ENCODE measurements at places on chromosomes 16 and 17.

- peak; percentile 61 for DNase-seq
Measured at GRCh38 chr16:81493755-81494433, 49.3 kb downstream of the CMIP start.

DNA sequence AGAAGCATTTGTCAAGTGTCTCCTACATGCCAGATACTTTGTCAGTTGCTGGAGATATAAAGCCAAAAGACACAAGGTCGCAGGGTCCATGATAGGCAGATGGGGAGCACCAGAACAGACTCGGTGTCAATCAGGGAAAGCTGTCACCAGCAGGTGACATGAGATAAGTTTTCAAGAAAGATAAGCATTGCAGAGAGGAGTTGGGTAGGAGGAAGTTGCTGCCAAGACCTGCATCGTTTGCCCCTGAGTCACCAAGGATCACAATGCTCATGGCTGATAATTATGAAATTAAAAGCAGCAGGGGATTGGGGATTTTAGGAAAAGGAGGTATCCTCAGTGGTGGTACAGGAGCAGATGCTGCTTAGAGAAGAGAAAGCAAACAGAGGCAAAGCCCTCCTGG is 551.1 kb upstream of the CDH11 start:
- no peak for DNase-seq

- no peak for DNase-seq
Measured at GRCh38 chr16:75121949-75122568, 5.5 kb upstream of the LDHD start.

DNA sequence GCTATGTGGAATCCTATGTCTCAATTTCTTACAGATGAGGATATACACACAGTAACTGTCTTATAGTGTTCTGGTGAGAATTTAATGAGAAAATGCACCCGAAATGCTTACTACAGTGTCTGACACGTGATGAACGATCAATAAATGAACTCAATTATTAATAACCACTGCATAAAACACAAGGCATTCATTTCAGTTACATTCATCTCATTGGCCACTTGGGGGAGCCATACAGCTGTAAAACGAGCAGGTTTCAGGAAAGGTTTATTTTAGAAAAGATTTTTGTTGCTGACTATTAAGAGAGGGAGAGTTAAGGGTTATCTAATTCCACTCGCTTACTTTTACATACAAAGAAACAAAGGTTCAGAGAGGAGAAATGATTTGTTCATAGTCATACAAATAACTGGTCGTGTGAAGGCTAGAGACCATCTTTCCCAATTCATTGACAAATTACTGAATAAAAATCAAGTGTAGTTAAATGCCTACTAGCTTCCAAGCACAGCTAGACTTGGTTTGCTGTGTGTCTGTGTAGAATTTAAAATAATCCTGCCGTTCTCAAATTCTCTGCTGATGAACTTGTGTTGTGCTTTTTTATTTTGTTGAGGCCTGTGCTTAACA is 160.1 kb downstream of the MAP2K4 start:
- DNase-seq, result no peak

- peak; percentile 33 for DNase-seq
Measured at GRCh38 chr16:54928411-54929089, 2.1 kb upstream of the IRX5 start.

DNA sequence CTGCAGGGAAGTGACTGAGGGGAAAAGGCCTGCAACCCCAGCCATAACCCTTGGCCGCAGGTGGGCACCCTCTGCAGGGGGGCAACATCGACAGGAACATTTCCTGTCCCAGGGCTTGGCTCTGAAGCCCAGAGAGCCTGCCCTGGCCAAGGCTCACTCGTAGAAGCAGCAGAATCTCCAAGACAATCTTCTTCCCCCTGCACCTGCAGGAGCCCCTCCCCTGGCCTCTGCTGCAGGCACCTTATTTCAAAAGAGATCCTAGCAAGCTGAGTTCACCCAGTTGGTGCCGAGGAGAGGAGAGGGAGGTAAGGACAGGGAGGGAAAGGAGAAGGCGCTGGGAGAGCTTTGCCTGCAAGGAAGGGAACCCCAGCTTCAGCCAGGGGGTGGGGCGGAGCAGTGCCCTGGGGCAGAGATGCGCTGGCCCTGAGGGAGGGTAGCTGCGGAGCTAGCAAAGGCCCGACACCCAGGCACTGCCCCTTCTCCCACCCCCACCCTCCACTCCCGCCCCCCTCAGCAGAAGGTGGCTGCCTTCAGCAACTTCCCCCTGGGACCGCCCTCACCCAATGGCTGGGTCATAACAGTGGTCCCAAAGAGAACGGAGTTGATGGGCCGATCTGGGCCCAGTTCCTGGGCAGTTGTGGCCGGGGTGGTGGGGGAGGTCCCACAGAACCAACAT is 104.3 kb upstream of the TNRC6C start:
- DNase-seq, result no peak

DNA sequence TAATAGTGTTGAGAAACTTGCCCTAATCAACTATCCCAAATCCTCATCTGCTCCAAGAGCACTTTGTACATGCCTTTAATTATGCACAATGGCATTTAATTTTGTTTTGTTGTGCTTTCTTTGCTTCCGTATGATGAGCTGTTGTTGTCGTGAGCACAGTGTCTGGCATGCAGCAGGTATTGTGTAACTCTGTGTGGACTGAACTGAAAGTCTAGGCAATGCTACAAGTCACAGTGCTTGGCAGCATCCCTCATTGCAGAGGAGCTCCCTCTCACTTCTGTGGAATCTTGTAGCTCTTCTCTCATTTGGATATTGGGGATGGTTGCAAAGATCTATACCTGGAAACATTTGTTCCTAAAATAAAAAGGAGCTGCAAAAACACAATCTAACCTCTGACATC is 502.2 kb upstream of the CA10 start:
- no peak for DNase-seq

DNA sequence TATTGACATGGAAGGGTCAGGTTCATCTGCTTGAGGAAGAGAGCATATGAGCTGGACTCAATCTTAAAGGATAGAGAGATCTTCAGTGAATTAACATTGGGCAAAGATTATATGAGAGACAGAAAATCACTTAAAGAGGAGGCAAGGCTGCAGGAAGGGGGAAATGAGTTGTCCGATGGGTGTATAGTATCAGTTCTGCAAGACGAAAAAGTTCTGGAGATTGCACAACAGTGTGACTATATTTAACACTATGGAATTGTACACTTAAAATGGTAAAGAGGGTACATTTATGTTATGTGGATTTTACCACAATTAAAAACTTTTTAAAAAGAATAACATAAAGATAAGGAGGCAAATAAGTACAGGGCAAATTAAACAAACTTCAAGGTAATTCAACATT is 80.7 kb downstream of the HELZ start:
- no peak for DNase-seq

DNA sequence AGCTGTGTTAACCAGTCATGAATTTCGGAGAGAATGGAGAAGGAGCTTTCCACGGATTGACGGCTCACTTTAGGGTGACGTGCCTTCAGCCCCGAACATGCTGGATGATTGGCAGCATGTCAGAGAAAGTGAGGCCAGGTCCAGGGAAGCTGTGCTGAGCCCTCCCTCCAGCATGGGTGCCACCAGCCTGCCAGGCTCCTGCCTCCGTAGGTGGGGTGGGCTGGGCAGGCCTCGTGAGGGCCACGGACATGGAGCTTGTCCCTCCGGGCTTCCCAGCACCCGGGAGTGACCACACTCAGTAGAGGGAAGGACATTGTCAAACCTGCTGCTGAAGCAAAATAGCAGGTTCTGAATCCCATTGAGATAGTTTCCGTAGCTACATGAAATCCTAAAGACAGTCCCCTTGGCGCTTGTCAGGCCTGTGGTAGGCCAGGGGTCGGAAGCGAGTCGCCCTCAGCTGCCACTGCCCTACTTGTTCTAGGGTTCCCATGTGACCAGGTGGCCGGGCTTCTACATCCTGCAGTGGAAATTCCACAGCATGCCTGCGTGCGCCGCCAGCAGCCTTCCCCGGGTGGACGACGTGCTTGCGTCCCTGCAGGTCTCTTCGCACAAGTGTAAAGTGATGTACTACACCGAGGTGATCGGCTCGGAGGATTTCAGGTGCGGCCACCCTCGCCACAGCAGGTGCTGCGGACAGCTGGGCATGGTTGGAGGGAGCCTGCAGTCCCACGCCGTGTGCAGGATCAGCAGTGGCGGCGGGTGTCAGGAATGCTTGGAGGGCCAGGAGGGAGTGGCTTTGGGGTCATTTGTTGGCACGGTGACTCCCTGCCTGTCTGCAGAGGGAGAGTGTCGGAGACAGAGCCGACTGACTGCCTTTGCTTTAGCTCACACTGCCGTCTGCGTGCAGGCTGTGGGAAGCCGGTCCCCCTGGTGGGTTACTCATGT is 72.3 kb downstream of the SEC14L1 start:
- no peak for DNase-seq

- peak; percentile 76 for DNase-seq
Measured at GRCh38 chr17:78128551-78129350, at the start of gene TMC6. TMC6 (minus strand) TSS chr17:78128755; CDS start chr17:78126832, 1,923 bp downstream.

GRCh38 chr17:5762191-5762590 is 177.9 kb upstream of the NLRP1 start:
- DNase-seq, result no peak

DNA sequence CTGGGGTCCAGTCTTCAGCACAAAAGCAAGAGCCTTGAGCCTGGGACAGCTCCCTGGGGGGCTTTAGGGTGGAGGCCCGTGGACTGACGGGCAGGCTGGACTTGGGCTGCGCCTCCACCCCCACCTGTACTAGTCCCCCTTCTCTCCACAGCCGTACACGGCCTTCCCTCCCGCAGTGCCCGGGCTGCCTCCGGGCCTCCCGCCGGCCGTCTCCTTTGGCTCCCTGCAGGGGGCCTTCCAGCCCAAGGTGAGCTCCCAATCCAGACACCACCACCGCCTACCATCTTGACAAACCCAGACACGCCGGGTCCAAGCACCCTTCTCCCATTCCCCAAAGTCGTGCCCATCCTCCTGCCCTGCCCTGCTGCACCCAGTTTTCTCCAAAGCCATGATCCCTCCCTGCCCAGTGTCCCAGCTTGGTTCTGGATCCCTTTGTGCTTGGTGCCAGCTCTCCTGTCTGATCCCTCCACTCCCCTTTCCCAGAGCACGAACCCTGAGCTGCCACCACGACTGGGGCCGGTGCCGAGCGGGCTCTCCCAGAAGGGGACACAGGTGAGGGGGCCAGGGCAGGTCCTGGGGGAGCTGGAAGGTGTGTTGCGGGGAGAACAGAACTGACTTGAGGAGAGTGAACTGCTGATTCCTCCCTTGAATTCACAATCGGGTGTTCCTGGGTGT is 7.1 kb downstream of the FBRS start:
- no peak for DNase-seq

DNA sequence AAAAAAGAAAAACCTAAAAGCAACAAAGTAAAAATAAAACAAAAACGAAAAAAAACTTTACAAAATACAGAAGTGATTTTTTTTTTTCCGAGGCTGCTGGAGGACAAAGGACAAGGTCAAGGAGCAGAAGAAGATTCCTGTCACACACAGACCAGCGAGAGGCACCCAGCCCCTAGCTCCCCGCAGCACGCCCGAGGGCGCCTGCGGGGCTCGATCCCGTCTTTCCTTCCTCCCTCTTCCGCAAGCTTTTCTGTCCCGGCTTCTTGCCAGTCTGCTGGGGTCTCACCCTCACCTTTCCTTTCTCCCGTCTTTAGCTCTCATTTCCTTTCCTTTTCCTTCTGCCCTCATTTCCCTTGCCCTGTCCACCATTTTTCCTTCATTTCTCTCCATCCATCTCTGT is 66.1 kb upstream of the DNAH17 start:
- no peak for DNase-seq

DNA sequence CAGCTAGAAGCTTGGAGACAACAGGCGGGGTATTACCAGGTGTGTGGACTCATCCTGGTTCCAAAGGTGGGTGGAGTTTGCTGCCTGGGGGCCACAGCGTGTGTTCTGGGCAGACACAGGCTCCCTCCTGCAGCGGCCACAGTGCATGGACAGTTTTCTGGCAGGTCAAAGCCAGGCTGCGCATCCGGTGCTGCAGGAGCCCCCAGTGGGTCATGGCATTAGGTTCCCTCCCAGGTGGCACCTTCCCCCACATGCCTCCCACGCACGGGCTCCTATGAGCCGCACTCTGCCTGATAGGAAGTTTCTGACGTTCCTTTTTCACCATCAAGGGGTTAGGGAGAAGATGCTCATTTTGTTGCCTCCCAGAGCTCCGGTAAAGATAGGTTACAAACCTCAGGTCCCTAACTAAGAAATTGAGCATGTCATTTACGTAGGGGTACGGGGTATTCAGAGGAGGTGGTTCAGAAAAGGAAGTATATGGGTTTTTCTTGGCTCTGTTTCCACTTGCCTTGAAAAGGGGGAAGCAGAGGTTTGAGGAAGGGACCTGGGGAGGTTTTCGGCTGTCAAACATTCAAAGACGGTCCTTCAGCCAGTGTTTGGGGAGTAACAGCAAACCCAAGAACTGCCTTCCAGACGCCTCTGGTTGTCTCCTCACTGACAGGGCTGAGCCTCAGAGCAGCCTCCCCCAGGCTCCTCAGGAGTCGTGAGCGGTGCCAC is 32.7 kb upstream of the NAT9 start:
- no peak for DNase-seq

DNA sequence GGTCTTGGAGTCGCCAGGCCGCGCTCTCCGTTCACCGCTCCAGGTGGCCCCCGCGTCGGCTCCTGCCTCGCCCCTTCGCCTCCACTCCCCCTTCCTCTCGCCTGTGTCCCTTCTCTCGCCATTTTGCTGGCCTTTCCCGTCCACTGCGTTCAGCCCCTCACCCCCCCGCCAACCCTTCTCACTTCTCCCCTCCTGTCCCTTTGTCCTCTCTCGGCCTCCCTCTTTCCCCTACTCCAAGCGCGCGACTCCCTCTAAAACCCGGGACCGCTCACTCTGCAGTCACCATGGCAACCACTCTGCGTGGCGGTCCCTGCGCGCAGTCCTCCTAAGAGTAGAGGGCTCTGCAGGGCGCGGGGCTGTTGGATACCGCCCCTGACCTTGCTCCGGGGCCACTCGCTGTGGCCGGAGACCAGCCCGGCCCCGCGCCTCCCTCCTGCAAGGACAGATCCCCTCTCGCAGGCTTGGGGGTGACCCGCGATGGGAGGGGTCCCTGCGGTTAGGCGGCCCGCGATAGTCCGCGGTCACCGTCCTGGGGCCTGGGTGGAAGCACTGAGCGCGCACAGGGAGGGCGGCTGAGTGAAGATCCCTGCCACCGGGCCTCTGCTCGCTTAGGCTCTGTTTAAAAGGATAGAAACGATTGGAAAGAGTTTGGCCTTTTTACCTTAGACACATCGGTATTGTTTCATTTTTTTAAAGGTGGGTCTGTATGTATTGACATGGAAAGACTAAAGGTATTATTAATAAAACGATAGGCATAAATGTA is 454 bp downstream of the CCDC40 start:
- DNase-seq, result peak; percentile 40

GRCh38 chr17:43857957-43858600 is 11.1 kb downstream of the CD300LG start:
- DNase-seq, result no peak

DNA sequence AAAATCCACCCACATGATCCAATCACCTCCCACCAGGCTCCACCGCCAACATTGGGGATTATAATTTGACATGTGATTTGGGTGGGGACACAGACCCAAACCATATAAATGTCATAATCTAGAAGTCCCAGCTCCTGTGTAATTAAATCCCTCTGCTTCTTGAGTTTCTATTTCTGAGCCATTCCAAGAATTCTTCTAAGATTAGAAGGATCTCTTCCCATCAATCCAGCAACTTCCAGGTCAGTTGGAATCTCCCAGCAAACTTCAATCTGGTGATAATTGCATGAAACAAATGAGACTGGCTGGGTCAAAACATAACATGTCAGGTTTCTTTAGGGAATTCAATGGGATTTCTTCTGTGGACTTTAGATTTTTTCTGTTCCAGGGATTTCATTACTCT is 127.8 kb upstream of the CDH5 start:
- DNase-seq, result no peak

- no peak for DNase-seq
Measured at GRCh38 chr17:962670-963069, 16.9 kb downstream of the NXN start.
